ENCODE measurements at places on chromosomes 7 and 10.

DNA sequence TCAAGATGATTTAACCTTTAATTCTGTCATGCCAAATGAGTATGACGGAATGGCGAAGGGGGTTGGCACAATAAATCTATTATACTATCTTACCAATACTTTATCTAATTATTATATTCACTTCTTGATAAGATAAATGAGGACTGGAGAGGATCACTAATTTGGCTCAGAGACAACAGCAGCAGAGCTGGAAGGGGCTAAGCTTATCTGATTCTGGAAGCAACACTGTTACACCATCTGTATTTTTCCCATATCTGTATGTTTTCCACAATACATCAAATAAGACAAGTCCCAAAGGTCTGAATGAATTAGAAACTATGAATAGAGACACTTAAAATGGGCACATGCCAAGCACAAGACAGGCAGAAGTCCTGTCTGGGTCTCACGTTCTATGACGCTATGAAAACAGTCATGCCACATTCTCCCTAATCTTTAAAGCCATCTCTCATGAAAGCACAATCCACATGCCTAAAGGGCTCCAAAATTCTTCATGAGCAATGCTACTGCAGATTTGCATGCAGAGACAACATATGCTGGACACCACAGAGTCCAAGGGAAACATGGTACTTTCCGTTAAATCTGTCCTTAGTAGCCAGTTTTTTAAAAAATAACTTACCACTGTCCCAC, 88.3 kb downstream of the SLC25A13 start:
- DNase-seq = no peak

DNA sequence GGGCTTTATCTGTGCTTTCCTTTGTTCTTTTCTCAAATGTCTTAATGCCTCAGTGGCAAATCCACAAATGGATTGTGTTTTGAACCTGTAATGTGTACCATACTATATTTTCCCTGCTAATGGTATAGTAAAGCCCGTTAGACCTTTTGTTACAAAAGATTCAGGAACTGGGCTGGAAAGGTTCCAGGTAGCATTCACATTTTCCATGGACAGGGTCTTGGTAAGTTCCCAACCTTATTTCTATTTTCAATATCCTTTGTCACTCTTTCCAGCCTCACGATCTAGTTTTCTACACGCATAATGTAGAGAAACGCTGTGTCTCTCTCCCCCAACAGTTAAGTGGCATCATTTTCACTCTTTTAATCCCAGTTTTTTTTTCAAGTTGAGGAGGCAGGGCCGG, 153.0 kb downstream of the PLCE1 start:
- no peak for DNase-seq

DNA sequence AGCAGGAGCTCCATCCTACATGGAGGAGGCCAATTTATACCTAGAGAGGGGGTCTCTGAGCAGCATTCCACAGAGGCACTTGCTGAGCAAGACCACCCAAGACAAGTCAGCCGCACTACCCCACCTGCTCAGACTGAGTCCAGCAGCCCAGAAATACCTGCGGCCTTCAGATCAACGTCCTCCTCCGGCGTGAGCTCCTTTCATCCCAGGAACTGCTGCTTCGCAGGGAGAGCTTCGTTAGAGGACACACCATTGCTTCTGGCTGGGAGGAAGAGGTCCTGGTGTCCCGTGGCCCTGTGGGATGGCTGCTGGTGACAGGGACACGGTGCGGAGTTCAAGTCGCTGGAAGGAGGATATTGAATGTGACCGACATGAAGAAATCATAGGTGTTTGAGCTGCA, 216.9 kb upstream of the PPP2R2D start:
- DNase-seq = no peak

DNA sequence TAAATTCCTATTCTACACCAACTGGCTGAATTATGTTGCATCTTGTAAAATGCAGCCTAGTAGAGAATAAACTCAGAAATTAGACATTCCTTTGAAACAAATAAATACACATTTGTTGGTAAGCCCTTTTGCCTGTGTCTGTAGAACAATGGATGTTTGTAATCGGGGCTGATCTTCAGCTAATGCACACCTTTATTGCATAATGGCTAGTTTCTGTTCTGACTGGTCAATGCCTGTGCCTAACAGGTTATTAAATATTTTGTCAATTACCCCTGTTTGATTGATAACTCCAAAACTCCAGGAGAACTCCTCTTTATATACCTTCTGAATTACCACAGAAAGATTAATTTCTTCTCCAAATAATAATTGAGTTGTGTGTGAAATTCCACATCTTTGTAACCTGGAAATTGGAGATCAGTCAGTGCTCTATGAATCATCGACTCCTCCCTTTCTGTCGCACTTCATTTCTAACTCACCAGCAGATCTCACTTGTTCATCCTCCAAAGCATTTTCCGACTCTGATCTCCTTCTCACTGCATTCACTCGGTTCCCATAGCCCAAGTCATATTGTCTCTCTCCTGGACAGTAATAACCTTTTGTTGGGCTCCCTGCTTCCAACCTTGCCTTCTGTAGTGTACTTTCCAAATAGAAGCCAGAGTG, 196.0 kb upstream of the FZD1 start:
- DNase-seq = no peak

- DNase-seq = no peak
Observed at GRCh38 chr10:12435348-12435747, 86.0 kb downstream of the CAMK1D start.

DNA sequence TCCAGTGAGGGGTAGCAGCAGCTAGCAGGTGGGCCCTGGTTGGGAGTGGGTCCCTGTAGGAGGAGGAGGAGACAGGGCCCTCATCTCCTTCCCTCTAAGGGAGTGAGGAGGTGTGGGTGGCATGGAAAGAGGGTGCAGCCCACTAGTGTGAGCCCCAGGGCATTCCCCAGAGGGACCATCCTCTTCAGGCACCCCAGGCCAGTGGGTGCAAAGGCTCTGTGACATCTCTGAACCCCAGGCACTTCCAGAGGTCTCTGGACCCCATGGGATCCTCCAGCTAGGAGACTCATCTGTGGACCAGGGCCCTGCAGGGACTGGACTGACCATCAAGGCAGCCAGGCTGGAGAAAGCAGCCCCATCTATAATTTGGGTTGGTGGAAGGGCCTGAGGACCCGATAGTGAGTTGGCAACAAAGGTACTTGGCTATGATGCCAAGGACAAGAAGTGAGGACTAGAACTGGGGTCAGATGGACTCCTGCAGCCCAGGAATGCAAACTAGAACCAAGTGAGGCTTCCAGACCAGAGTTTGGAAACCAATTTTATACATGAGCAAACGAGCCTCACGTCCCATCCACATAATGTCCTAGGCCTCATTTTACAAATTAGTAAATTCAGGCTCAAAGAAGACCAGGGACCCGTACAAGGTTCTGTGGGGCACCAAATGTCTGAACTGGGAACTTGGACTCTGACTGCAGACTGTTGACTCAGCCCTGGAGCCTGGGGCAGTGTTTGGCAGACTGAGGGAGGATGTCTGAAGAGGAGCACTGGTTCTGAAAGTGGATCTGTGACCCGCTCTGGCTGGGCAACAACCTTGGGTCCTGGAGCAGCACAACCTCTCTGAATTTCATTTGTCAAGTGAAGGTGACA, 1.4 kb upstream of the VSTM4 start:
- no peak for DNase-seq

GRCh38 chr10:44862924-44863323, 48.2 kb upstream of the TMEM72 start:
- no peak for DNase-seq

DNA sequence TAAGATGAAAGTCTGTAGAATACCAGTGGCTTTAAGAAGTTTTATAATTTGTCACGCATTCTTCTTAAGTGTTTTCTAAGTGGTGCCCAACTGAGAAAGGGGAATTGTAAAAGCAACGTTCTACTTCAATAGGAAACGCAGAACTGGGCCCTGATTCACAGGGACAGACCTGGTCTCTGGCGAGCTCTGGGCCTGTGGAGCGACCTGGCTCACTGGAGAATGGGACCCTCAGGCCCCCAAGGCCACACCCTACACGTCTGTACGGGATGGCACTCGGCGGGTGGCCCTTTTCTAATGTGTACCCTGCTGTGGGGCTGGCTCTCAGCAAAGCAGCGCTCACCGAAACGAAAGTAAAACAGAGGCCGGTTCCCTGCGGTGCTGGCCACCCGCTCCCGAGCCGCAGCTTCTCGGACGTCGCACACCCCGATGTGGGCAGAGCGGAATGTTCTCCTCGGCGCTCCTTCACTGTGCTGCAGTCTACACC, 205.0 kb downstream of the DIP2C start:
- no peak for DNase-seq

Measured in stimulated activated CD4-positive, alpha-beta T cell treated with anti-CD3 and anti-CD28 coated beads, Interleukin-15, amount 100 ng/mL, for 1 hour (primary cell).